ENCODE measurements at places on chromosomes 6 and 20.

DNA sequence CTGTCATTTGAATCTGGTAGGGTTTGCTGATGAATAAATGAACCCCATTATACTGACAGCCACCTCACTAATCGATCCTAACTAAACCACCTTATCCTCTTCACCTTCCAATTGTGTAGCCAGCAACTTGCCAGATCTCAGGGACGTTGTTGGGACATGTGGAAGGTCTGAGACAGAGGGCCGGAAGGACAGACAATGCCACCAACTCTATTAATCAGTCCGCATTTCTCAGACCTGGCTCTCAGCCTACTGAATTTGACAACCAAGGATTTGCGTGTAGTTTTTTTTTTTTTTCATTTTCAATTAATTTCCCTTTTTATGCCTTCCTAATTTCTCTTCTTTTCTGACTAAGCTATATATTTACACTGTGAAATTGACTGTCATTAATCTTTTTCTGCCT, 122.5 kb downstream of the CARMIL1 start:
- DNase-seq: no peak

DNA sequence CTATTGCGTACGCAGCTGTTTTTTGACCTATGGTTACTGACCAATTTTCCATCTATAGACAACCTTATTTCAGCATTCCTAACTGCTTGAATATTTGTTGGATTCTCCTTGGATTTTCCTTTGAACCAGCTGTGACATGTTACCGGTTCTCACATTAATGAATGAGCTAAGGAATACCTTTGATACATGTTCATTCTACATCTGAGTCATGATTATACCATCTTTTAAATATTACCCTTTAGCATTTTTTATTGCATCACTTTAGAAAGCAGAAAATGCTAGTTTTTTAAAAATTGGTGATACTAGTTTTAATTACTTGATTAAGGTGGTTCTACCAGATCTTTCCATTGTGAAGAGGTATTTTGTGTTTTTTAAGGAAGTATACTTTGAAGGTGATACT, 1.9 kb upstream of the IGF2R start:
- DNase-seq: no peak

GRCh38 chr20:46634528-46634927, 16.7 kb downstream of the SLC13A3 start:
- peak; percentile 58 for DNase-seq

GRCh38 chr6:68990317-68990716, 355.2 kb downstream of the ADGRB3 start:
- no peak for DNase-seq

DNA sequence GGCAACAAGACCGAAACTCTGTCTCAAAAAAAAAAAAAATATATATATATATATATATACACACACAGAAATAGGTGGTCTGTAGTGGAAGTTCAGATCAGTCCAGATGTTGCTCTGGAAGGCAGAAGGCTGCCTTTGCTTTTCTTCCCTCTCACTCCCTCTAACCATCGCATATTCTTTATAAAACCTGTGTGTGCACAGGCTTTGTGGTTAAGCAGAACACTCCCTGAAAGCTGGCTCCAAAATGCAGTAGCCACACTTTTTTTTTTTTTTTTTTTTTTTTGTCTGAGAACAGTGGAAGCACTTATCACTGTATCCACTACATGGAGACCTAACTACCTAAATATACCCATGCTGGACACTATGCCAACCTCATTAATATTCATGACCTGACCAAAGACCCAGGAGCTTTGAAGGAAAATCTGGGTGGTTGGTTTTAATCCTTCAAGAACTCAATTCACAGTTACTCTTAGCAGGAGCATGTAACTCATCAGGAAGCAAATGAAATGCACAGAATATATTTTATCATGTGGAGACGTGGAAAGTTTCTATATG, 20.0 kb upstream of the GFOD1 start:
- no peak for DNase-seq

GRCh38 chr20:47080365-47080764, 185.7 kb downstream of the EYA2 start:
- no peak for DNase-seq

GRCh38 chr20:47348539-47349142, 7.9 kb downstream of the ZMYND8 start:
- no peak for DNase-seq

- no peak for DNase-seq
Measured at GRCh38 chr20:11124849-11125505, 451.2 kb upstream of the JAG1 start.

DNA sequence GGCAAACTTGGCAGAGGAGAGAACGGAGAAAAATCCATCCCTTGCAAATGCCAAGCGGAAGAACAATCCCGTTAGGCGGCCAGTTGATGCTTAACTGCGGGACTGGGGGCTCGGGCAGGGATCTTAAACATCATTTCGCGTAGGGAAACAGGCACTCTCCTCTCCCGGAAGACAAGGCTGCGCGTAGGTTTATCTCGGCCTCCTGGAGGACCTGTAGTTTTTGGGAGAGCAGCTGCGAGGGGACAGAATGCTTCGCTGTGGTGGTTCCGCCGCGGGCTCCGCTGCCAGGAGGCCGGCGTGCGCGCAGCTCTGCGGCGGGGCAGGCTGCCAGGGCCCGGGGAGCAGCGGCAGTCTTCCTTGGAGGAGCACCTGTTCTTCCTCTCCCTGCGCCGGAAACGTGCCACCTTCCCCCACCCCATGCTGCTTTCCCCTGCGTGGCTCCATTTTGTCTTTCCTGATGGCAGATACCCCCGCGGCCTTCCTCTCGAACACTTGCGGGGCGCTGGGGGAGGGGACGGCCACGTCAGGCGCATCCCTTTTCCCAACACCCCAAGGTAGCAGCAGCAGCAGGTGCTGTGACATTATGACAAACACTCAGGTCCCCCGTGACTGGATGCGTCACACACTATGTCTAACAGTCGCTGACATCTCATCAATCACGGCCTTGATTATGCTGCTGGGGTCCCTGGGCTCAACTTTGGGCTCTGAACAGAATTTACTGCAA, 230.7 kb upstream of the BTBD3 start:
- DNase-seq: no peak

DNA sequence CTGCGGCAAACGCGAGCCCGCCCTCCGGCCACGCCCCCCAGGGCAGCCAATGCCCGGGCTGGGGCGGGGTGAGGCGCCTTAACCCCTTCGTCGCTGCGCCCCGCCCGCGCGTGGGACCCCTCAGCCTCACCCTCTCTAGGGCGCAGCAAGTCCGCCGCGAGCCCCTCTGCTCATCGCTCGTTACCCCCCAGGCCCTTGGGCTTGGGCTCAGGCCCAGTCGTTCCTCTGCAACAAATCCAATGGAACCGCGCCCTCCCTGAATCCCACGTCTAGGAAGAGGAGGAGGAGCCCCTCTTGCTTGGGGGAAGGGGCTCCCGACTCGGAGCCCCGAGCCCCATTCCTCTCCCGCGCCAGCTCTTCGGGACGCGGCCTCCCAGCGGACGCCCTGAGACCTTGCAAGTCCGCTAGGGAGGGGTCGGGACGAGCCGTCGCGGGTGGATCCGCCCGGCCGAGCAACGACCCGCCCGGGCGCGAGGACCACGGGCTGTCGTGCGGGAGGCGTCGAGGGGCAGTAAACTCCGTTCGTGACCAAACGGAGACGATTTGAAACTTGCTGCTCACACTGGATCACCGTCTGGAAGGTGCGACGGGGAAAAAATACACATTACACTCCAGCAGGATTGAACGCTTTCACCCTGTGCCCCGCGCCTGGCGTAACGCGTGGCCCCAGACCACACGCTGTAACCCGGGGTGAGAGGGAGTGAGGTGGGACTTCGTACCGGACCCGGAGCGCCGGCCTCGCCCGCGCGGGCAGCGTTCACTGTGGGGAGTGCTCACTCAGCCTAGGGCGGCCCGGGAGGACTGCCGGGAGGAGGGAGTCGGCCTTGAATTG, 477 bp upstream of the LZTS3 start:
- no peak for DNase-seq

DNA sequence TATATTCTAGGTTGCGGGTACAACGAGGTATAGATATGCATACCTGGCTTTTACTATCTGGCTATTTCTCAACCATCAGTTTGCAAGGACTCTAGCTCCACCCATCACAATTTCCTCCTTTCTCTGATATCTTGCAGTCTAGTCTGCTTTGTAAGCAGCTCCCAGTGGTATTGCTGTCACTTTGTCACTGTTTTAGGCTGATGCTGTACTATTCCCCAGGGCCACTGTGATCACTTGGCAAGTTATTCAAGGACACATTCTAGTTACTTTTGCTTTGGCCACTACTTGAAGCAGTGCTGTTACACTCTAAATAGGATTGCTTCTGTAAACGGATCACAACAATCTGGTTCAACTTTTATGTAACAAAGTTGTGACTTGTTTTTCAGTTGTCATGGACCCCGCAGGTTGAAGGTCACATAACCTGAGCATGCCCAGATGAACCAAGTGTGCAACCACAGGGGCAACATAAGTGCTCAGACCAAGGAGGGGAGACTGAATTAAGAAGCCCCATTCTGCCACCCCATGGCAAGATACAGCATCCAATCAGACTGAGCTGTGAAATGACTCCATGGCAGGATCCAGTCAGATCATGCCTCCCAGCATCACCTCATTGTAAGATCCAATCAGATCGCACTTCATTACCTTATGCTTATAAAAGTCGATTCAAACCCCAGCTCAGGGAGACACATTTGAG, 588.4 kb upstream of the CITED2 start:
- DNase-seq: no peak

DNA sequence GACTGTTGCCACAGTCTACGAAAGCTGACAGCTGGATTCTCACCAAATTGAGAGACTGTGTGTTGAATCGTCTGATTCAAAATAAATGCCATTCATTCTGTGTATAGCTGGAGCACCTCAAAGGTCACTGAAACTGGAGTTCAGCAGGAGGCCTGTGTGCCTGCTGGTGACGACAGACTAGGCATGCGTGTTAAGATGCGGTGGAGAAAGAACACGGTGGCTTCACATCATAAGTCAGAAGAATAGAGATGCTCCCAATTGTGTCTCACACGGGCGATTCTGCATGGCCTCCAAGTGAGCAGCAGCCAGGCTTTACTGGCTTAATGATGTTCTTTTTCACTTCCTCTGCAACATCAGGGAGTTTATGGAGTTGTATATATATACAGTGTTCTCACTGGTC, 32.3 kb downstream of the SNHG17 start:
- no peak for DNase-seq

DNA sequence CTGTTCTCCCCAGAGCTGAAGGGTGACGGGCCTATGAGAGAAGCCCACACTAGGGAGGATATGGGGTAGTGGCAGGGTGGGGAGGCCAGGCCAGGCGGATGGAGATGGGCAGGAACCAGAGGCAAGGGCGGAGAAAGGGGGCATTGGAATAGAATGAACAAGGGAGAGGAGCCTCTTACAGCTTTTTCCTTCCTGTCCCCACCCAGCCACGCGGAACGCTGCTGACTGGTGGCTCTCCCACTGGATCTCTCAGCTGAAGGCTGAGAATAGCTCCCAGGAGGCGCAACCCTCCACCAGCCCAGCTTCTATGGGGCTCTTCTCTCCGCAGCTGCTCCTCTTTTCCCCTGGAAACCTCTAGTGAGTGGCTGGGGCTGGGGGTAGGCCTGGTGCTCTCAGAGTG, 10.8 kb downstream of the DLK2 start:
- no peak for DNase-seq

Measured in vagina (tissue), 2 donors.